Activated naive CD8-positive, alpha-beta T cell treated with anti-CD3 and anti-CD28 coated beads, Interleukin-2, amount 10 ng/mL, durations not matched to agents 7 days and 5 days (primary cell): ENCODE measurements at places on chromosomes 1 and 21.

DNA sequence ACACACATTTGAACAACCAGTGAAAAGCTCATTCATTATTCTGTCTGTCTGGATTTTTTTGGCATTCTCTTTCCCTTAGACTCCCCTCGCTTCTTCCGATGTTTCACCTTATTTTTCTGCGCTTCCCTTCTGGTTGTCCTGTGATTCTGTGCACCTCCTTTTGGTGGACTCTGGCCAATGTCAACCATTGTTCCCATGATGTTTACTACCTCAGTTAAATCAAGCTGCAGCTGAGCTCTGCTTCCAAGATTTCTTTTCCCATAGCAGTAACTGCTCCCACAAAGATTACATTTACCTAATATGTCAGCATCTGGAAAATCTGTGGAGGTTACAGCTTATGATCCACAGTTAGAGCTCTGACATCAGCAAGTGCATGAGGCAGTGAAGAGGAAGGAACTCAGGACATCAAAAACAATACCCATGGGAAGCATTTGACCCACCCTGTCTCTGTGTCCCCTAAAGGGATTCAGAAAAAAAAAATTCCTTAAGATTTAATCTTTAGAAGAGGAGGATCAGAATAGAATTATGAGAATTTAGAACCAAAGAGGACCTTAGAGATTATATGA lies 69.9 kb upstream of the ADAMTS5 start:
- no peak for DNase-seq

GRCh38 chr1:100354971-100355394 lies 2.7 kb downstream of the CDC14A start:
- no peak for DNase-seq

- DNase-seq: no peak
Observed at GRCh38 chr1:43864111-43865045, 69.2 kb upstream of the ARTN start.

GRCh38 chr1:205563927-205564441 lies 59.5 kb downstream of the CDK18 start:
- no peak for DNase-seq

DNA sequence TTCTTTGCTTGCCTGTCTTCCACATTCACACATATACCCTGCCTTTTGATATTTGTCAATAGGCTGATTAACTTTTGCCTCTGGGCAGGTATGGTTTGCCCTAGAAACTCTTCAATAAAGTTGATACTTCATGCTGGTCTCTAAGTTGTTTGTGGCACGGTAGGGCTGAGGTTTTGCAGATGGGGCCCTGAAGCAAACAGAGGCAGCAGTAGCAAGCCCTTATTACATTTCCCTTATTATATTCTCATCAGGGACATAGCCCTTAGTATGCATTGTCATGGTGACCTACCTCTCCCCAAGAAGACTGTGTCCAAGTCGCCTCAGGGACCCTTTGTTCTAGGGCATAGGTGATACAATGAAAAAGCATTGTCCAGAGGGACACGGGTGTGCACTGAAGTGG lies at the start of gene OR6P1:
Gene OR6P1 (minus strand): TSS at position 101 of the 400 bp plus-strand sequence. CDS start 6,976 bp downstream, outside the sequence.
- DNase-seq: no peak
